Iris pigment epithelial cell (primary cell): ENCODE measurements at places on chromosomes 12 and 14.

DNA sequence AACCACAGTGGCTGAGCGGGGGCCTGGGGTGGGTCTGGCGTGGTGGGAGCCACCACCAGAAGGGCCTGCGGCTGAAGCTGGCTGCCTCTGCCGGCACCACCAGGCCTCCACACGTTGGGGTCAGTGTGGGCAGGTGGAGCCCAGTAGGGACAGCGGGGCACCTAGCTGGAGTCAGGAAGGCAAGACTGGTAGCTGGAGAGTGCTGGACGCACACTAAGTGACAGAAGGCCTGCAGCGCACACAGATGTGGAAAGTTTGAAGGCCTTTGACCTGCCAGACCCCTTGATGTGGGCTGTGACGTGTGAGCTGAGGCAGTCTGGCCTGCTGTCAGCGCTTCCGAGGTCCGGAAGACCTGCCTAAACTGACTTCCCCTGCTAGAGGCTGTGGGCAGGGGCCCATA lies 26.3 kb downstream of the RIN3 start:
- no peak for DNase-seq

DNA sequence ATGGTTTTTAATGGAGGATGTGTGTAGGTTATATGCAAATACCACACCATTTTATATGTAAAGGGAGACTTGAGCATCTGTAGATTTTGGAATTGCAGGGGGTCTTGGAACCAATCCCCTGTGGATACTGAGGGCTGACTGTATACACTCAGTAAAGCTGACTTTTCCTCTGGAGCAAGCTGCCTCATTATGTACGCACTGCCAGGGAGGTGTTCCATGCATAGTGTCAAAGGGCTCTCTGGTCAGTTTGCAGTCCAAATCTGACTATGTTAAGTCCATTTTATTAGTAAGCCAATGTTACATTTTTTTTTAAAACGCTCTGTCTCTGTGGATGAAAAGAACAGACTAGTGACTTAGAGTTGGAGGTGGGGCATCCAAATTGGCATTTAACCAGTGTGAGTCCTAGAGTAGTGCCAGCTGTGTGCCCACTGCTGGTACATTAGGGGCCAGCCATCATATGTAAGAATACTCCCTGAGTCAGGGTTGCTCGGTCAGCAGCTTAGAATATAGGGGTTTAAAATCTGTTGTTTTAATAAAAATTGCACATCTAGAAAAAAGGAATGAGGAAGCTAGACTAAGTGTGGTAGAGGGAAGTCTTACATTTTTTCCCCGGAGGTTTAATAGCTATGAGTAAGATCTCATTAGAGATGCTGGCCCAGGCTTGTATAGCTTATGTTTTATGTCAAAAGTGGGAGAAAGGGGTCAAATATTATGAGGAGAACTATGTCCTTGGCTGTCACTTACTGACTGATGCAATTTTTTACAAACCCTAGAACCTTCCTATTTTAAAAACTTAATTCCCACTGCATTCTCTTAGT lies 87.0 kb downstream of the TESC start:
- peak; percentile 52 for DNase-seq

DNA sequence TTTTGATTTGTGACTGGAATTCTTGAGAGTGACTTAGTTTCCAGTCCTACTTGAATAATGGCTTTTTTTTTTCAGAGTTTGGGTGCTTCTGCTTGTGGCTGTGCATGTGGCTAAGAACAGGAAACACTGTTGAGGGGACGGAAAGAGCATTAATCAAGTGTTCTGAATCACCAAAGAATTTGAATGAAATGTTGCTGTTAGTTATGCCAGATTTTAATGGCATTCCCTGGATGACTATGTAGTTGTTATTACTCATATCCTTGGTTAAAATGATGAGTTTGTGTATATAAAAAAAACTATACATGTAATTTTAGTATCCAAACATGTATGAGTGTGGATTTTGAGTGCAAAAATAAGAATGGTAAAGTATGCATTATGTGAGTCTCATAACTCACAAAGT lies 347.9 kb downstream of the BCAT1 start:
- peak; percentile 88 for DNase-seq

DNA sequence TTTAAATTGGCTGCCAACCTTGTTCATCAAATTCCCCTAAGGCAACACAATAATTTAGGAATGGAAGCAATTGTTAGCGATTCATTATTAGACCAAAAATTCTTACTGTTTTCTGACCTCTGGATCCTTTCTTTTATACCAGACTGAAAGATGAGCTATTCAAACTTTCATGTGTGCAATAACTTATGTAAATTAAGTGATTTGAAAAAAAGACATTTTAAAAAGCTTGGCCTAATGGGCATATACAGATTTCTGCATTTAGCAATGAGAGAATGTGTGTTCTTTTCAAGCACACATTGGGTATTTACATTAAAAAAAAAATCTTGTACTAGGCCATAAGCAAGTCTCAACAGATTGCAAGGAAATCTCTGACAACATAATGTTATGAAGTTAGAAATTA lies 65.5 kb downstream of the C12orf75 start:
- DNase-seq = no peak

- no peak for DNase-seq
Measured at GRCh38 chr12:116502141-116502725, 56.9 kb upstream of the MAP1LC3B2 start.

DNA sequence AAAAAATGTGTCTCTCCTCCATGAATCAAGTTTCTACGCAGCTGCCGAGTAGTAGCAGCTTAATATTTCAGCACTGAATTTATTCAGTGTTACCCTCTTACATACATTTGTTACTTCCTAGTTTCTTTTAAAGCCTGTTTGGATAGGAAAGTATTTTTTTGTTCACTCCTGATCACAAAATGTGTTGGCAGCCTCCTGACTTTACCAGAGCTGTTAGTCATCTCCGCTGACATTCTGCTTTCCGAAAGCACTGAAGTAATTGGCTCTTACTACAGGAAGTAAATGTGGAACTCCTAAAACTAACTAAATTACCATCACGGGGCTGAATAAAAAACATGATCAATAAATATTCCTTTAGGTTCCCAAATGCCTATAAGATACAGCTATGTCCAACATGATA lies 225.5 kb downstream of the EPS8 start:
- peak; percentile 83 for DNase-seq

- DNase-seq = peak; percentile 35
Measured at GRCh38 chr14:60738843-60739508, 4.4 kb downstream of the MNAT1 start.

- DNase-seq = peak; percentile 99
Measured at GRCh38 chr12:96445691-96446583, 43.4 kb upstream of the CFAP54 start.

GRCh38 chr14:22532345-22533056 lies 56.5 kb downstream of the DAD1 start:
- peak; percentile 29 for DNase-seq
